H4 (cell line): ENCODE measurements at places on chromosomes 13 and 19. TPM values are rescaled to one million over a fixed set of nuclear protein-coding genes. Genes with fewer than 3 reads are reported as not detected.

DNA sequence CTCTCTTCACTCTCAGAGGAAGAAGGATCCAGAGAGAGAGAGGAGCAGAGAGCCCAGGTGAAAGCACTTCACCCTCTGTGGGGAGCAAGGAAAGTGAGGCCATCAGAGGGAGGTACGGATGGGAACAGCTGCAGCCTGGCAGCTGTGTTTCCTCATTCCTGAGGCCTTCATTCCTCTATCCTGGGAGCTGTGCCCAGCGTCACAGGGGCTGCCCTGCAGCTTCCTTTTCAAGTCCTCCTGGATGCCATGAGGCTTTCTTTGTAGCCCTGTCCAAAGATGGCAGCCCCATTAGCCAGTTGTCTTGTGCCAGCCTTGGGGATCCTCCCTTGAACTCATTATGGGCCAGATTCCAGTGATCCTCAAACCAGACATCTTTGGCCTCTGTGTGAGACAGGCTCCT, 76.8 kb upstream of the PCDH8 start:
- no peak for DNase-seq

DNA sequence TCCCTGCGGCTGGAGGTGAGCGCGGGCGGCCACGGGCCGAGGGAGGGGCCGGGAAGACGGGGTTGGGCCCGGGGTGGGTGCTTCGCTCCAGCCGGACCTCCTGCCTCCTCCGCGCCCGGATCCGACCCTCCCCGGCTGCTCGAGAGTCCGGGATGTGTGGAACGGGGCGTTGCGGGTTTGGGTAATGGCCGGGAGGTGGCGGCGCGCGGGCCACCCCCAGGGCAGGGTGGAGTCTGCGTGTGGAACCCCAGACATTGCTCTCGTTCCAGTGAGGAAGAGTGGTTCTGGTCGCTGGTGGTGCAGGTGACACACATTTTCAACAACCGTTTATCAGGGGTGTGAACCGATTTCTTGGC, 38.8 kb downstream of the ARHGEF7 start:
- DNase-seq, result no peak

- DNase-seq, result no peak
Measured at GRCh38 chr13:107811233-107812013, 403.9 kb downstream of the LIG4 start.

DNA sequence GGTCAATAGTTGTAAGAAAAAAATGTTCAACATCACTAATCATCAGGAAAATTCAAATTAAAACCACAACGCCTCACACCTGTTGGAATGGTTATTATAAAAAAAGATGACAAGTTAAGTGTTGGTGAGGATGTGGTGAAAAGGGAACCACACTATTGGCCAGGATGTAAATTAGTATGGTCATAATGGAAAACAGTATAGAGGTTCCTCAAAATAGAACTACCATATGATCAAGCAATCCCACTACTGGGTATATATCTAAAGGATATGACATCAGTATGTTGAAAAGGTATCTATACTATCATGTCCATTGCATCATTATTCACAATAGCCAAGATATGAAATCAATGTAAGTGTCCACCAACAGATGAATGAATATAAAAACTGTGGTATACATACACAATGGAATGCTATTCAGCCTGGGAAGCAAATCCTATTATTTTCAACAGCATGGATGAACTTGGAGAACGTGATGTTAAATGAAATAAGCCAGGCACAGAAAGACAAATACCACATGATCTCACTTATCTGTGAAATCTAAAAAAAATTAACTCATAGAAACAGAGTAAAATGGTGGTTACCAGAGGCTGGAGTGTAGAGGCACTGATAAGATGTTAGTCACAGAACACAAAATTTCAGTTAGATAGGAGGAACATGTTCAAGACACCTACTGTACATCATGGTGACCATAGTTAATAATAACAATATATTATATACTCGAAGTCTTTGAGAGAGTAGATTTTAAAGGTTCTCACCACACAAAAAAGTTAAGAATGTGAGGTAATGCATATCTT, 56.6 kb downstream of the TBC1D4 start:
- DNase-seq, result no peak

GRCh38 chr13:55245005-55245644, 1895.6 kb upstream of the PRR20A start:
- DNase-seq, result no peak

DNA sequence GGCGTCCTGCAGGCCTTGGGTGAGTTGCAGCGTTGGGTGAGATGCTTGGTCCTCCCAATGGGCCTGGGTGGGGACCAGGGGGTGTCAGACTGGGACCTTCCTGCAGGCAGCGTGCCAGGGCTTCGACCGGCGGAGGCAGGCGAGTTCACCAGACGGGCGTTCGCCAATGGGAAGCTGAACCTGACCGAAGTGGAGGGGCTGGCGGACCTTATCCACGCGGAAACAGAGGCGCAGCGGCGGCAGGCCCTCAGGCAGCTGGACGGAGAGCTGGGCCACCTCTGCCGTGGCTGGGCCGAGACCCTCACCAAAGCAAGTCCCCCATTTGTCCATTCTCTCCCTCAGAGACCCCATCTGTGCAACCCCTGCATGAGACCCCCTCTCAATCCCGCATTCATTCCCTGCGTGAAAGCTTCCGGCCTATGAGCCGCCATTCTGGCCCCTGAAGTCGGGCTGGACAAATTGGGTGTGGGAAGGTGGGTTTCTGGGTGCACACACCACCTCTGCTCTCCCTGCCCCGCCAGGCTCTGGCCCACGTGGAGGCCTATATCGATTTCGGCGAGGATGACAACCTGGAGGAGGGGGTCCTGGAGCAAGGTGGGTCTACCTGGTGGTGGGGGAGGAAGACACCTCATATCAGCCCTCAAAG, 1.2 kb downstream of the GTPBP3 start:
- DNase-seq, result no peak

GRCh38 chr19:46297700-46298478, 1.0 kb downstream of the HIF3A start:
- DNase-seq, result no peak

DNA sequence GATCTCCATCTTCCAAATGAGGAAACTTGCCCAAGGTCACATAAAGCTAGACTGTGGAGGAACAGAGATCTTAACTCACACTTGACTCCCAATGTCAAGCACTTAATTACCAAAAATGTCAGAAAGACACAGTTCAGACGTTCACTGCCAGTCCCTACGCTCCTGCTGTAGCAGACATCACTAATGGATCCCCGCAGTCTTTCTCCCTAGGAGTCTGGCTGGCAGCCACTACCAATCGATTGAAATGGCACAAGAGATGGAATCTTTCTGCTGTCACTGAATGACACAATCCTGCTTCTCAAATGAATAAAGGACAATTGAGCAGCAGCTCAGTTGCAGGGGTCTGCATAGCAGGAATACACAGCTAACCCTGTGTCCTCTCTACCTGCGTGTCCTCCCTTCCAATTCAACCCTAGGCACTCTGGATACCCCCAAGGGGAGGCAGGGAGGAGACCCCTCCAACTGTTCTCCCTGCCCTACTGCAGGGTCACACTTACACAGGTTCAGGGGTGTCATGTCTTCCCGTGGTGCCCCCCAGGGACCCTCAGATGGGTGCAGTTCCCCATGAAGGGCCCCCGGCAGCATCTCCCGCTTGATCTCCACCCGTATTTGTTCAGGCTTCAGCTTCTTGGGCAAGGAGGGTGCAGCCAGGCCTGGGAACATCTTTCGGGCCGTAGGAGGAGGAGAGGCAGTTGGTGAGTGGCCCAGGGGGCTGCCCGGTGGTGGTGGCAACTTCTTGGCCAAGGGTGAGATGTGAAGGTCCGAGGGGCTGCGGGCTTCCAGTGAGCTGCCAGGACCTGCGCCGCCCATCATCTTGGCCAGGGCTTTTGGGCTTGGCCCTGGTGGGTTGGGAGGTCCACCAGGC, 7.9 kb upstream of the AKAP8L start:
- no peak for DNase-seq

- no peak for DNase-seq
Measured at GRCh38 chr13:34708566-34709313, 233.3 kb upstream of the NBEA start.

DNA sequence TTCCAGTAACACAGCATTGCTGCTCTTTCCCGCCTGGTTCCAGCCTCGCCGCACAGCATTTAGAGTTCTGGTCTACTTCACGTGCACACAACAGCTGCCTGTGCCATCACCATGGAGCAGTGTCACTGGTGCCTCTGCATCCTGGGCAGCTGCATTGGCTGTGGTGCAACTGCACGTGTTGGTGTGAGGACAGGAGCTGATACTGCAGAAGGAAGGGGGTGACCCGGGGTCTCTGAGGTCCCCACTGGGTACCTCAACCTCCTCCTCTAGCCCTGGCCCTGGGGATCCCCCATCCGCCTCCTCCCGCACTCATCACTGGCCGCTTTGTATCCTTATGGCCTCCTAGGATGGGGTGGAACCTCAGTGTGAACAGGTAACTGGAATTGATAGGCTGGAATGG, 112.5 kb downstream of the SOX1 start:
- no peak for DNase-seq

- DNase-seq, result peak; percentile 49
Measured at GRCh38 chr13:51329606-51330005, 9.9 kb upstream of the SERPINE3 start.

DNA sequence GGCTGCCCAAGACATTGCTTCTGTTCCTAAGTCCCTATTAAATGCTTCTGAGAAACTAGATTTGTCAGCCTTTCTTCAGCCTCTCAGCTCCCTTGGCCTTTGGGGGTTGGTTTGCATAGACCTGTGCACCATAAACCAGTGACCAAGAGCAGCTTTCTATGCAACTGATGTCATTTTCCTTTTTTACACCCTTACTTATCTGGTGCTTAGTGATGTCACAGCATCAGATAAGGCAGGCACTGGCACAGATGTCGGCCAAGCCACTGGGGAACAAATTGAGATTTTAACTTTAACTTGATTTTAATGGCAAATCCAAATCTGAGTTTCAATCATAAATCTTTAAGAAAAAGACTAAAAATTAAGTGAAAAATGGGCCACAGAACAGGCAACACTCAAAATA, 59.8 kb downstream of the RUBCNL start:
- DNase-seq, result no peak

DNA sequence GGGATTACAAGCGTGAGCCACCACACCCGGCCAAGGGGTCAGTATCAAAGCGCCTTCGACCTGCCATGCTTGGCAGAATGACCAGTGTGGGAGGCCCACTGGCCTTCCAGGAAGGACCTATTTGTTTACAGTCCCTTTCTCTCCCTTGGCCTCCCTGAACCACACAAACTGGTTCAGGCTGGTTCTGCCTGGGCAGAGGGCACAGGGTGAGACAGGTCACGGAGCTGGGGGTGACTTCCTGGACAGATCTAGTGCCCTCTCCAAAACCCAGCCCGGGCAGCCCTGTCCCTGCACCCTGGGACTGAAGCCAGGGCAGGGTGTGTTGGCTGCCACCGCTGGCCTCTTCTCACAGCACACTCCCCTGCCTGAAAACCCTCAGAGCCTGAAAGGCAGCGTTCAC, 11.3 kb downstream of the PLEKHF1 start:
- no peak for DNase-seq

- peak; percentile 28 for DNase-seq
Measured at GRCh38 chr19:32363175-32363574, 17.8 kb downstream of the ZNF507 start.

DNA sequence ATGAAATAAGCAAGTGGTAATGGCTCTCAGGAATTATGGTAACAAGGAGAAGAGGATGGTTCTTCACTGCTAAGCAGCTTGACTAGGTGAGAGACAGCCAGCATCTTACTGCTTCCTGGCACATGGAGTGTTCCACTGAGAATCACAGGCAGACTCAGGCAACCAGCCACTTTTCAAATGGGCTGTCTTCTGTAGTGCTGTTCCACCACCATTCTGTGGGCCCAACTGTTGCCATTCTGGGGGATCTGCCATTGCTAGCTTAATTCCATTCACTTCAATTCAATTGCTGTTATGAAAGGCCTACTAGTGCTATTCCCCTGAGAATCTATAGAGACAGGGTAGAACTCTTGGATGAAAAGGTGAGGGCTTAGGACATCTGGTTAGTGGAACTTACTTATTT, 341.9 kb downstream of the KCNRG start:
- no peak for DNase-seq

GRCh38 chr19:10334588-10335351, 1.4 kb upstream of the RAVER1 start:
- peak; percentile 91 for DNase-seq

DNA sequence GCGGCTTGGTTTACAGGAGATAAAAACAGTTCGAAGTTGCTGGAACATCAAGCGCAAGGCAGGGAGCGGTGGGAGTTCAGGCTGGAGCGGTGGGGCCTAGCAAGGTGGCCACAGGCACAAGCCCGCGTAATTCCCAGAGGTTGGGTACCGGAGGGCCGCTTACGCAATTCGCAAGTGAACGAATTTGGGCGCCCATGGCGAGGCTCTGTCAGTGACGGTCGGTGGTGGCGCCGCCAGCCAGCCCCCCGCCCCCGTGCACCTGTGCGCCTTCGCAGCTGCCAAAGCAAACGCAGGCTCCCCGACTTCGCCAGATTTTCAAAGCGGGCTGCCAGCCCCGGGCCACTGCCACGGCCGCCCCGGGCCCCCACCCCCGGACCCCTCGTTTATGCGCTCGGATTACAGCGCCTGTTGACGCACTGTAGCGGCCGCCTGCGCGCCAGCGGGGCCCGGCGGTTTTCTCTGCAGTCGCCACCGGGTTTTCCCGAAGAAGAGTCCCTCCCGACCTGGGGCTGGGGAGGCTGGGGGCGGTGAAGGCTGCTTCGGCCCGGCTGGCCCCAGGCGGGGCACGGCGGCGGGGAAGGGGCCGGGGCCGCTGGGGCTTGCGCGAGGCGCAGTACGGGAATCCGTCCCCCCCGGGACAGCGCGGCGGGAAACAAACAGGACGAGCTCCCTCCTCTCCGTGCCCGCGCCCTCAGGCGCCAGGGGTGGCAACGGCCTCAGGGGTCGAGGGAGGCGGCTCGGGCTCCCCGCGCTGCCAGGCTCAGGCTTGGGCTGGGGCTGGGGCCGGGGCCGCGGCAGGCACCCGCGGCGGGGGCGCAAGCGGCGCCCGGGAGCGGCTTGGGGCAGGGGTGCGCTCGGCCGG, 709 bp downstream of the N4BP2L1 start:
- no peak for DNase-seq

- no peak for DNase-seq
Measured at GRCh38 chr13:42977219-42977659, 14.8 kb downstream of the EPSTI1 start.

- DNase-seq, result peak; percentile 9
Measured at GRCh38 chr13:19587635-19588300, 26.4 kb upstream of the TPTE2 start.

COX6B2 gene
- total RNA-seq, result 0.95 TPM in 1 of 2 replicates, not detected in the other

CCDC106 gene
- total RNA-seq, result 0.45 and 2.4 TPM in 2 replicates

LRG1 gene
- 0.29 and 0.43 TPM in 2 replicates for total RNA-seq

F10 gene
- not detected in 2 replicates for total RNA-seq

DNAJC15 gene
- total RNA-seq, result 22.9 and 23.0 TPM in 2 replicates
